Posterior vena cava (tissue), 2 donors: ENCODE measurements at places on chromosomes 7 and 10. TPM values are rescaled to one million over a fixed set of nuclear protein-coding genes. Genes with fewer than 3 reads are reported as not detected.

DNA sequence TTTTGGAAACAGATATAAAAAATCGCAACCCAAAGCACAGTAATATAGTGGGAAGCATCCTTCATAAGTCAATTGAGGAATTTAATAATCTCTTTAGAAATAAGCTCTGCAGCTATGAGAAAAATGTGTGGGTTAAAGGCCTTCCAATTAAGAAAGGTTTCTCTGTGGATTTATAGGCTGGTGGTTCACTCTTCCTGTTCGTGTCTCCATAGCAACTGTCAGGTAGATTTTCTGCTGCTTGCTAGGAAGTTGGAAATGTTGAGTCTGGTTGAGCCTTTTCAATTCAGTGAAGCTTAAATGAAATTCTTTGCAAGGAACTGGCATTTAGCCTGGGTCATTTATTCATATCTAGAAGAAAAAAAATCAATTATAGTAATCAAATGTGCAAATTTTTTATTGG lies 652.8 kb upstream of the CELF2 start:
- no peak for DNase-seq

- DNase-seq: no peak
Measured at GRCh38 chr7:105776986-105777910, 99.2 kb downstream of the ATXN7L1 start.

DNA sequence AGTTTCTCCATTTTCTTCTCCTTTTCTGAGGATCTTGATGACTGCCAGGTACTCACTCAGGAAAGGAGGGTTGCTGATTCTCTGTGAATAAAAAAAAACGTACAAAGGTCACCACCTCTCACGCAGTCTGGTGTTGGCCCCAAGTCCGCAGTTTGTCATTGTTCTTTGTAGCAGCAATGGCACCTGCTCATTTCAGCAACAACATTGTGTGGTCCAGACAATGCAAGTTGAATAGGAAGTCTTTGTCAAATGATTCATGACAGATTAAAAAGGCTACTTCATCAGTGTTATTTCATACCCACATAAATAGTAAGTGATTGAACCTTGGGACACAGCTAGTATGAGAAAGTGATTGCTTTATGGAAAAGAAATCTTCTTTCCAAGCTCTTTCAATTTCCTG lies 653.5 kb upstream of the MGMT start:
- no peak for DNase-seq

DNA sequence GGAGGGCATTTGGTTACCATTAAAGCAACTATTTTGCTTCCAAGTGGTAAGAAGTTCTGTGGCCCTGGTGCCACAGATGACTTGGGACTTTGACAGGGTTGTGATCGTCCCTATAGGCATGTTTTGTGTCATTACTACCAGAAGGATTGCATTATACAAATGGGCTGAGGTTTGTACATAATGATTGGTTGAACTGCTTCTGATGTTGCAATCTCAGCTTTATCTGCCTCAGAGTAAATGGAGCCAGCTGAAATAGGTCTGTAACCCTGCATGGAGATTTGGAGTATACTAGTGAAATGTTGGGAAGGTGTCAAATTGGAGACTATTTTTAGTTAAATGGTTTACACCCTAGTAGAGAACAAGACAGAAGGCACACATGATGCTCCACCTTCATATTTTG lies 46.1 kb upstream of the SEPTIN7 start:
- no peak for DNase-seq

GRCh38 chr10:62467527-62467926 lies 93.4 kb downstream of the ZNF365 start:
- no peak for DNase-seq

Gene SLC26A5
- not detected for total RNA-seq
